Globus pallidus (tissue), 1 donor: ENCODE measurements at places on chromosomes 1 and 21.

GRCh38 chr21:22961258-22961657 lies 1963.0 kb downstream of the NCAM2 start:
- DNase-seq, result no peak

GRCh38 chr1:157081707-157082106 lies 17.9 kb downstream of the ETV3L start:
- no peak for DNase-seq

DNA sequence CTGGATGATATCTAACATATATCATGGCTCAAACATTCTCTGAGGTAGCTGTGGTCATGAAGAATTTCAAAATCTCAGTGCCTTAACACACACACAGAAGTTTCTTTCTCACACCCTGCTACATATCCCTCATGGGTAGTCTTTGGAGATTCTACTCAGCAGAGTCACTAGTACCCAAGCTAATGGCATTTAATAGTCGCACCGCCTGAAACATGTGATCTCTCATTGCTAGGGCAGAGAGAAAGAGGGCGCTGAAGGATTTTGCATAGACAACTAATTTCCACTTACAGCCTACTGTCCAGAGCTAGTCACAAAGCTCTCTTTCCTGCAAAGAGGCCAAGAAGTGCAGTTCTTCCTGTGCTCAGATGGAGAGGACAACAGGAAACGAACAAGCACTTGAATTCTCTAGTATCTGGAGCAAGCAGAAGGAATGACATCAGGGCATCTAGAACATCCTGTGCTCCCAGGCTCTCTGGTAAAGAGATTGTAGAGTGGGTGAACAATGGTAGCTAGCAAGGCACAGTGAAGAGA lies 183.4 kb upstream of the PTBP2 start:
- peak; percentile 82 for DNase-seq

- DNase-seq, result no peak
Observed at GRCh38 chr1:224427346-224427745, 7.3 kb downstream of the WDR26 start.

DNA sequence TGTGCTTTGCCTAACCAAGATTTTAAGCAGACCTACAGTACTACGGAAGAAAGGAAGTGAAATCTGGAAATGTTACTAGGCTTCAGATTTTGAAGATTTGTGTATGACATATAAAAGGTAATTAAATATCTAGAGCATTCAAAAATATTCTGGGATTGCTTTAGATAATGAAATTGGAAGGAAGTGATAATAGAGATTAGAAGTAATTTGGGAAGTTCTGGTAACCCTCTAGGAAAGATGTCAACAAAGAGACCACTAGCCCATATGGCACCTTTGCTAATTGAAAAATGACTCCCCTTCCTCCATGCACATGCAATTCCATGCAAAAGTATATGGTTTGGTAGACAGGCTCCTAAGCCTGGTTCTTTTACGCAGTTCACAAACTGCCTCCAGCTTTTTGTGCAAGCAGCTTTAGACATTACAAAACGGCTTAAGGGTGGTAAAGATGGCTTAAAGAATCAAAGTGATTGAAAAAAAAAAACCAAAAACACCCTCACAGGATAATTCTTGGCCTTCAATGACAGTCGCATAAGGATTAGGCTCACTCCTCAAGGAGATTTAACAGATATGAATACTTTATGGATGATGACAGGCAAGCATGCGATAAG lies 81.8 kb downstream of the LRRC7 start:
- DNase-seq, result no peak

GRCh38 chr1:205588636-205589035 lies 43.2 kb downstream of the ELK4 start:
- no peak for DNase-seq
